ENCODE measurements at places on chromosomes 12 and 14.

GRCh38 chr12:38163442-38163801, 153.2 kb upstream of the ALG10B start:
- DNase-seq: no peak

DNA sequence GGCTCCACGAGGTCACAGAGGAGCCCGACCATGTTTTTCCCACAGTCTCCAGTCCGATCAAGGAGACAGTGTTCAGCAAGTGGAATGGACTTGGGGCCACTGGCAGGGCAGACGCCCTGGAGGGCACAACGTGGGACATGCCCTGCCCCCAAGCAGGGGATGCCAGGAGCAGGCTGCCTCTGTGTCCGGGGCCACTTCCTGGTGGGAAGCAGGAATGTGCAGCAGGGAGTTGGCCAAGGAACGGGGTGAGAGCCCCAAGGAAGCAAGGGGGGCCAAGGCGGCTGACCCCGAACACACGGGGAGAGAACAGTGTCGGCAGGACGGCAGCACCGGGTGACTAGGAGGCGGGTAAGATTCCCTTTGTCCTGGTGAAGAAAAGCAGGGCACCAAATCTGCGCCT, 92.6 kb downstream of the CHGA start:
- DNase-seq: no peak

DNA sequence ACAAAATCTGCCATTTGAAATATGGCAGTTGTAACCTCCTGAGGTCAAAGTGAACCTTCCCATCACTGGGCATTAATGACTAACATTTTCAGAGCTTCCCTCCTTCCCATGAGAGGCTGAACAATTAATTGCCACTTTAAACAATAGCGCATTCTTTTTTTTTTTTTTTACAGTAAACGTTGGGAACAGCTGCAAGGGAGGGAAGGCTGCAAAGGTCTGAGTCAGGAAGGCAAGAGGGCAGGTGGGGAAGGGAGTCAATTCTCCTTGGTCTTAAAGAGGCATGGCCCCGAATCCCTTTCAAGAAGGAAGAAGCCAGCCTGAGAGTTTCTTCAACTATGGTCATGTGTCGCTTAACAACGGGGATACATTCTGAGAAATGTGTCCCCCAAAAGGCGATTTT, 41.0 kb upstream of the PLEKHG3 start:
- DNase-seq: no peak

DNA sequence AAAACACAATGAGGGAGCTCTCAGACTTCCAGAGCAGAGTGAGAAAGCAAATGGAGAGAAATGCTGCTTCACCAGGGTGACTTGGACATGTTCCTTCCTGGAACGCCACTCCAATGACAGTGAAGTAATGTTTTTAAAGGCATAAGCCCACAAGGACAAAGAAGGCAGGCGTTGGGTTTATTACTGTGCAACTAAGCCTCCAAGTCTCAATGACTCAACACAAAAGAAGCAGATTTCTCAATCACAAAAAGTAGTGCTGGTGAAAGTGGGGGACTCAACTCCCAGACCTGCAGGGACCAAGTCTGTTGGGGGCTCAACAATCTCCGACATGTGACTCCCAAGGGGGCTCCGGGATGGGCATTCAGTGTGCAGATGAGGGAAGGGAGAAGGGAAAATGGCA, 505.2 kb downstream of the BCL11B start:
- no peak for DNase-seq

DNA sequence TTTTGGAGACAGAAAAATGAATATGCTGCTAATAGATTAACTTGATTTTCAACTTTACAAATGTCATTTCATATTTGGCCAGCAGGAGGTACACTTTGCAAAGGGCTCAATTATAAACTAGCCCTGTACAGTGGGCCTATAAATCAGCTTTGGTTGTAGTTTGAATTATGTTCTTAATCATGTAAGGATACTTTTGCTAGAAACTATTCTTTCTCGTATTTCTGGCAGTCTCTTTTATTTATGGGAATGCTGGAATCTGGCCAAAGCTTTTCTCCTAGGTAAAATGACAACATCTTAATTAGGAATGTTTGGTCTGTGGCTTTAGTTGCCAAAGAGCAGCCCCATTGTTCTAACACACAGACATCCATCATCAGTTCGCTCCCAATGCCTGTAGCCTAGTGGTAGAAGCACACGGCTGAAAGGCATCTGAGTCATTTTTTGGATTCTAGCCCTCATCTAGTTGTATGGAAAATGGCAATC, 1322.3 kb upstream of the SEL1L start:
- DNase-seq: no peak

DNA sequence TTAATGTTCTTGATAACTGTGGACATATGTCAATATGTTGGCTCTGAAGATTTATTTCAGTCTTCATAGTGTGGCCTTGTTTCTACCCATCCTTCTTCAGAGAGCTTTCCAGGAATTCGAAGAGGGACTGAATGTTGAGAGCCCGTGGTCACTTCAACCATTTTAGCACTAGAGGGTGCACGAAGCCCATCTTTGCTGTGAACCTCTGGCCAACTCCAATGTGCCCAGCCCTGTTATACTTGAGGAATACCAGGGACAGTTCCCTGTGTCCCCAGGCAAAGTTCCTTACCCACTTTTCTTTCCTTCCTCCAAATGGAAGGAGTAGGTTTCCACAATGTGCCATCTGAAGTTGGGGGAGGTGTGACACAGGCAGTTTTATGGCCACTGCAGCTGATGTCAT, 603.5 kb downstream of the RPL10L start:
- no peak for DNase-seq

DNA sequence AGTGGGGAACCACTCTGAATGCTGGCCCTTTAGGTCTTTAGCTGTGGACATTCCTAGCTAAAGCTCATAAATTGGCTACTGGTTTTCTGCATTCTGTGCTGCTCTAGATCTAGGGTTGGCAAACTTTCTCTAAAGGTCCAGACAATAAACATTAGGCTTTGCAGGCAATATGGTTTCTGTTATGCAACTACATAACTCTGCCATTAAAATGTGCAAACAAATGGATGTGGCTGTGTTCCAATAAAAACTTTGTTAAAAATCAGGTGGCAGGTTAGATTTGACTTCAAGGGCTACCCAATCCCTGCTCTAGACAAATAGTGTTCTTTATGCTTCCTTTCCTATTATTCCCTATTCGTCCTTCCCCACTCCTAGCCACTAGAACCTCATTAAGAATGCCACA, 6.8 kb upstream of the LRRC9 start:
- no peak for DNase-seq

DNA sequence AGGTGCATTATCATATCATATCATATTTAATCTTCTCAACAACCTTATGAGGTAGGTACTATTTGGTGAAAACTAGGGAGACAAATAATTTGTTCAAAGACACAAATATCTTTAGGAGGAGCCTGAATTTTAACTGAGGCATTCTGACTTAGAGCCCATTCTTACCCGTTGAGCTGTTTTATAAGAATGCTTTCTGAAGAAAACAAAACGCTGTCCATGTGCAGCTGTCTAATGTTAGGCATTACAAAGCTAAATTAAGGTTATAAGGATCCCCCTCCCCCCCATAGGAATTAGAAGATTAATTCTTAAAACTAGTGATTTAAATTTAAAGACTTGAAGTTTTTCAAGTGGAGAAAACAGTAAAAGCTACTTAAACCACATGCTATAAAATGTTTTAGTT, 6.4 kb downstream of the KTN1 start:
- no peak for DNase-seq

- DNase-seq: no peak
Observed at GRCh38 chr12:93167841-93168492, 209.8 kb upstream of the NUDT4 start.

GRCh38 chr14:104363891-104364760, 215.4 kb upstream of the C14orf180 start:
- DNase-seq: no peak

- DNase-seq: no peak
Observed at GRCh38 chr14:51185754-51186153, 54.3 kb upstream of the TMX1 start.
